Vagina (tissue), 2 donors: ENCODE measurements at places on chromosomes 2 and 18.
A peak's percentile ranks its signal among the peaks of the same experiment; 100 is the strongest.

DNA sequence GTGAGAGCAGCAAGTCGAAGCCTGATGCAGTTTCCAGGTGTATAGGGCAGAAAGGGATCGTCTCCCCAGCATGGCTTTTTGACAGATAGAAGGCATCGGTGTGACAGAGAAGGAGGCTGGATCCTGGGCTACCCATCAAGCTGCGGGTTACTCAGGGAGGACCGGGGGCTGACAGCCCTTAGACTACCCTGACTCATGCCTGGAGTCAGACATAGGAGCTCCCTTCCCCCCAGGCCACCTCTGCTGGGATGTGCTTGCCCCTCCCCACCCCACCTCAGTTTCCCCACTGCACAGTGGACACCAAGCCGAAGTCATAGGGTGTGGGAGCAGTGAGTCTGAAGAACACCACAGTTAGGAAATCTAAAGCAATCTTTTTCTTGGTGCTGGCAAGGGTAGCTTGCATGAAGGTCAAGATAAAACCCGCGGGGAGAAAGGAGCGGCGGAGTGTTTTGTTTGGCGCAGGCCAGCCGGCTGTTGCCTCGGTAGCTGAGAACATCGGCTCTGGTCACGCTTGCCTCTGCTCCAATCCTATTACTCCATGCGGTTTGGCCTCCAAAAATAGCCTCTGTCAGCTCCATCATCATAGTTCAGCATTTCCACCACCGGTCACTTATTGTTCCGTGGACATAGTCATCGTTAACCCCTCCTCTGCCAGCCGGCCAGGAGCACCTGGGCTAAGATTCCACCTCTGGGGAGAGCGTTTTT lies 169.2 kb upstream of the GLI2 start:
- no peak for DNase-seq

DNA sequence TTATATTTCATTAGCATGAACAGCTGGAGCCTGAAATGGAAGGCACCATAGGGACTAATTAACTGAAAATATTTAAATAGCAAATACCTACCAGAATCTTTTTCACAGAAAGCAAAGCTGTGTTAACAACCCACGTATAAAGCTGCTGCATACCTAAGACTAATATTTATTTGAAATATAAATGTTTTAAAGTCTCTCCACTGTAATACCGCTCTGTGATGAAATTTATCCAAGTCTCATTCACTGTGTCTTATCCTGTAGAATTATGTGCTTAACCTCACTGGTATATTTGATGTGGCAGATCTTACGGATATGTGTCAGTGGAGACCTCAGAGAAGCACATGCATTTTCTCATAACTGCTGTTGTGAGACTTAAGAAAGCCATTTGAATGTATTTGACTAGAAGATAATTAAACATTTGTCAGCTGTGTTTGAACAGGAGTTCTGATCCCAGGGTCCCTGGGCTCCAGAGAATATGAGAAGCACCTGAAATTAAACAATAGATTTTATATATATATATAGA lies 373.3 kb downstream of the ZNF804A start:
- DNase-seq, result no peak

- DNase-seq, result no peak
Observed at GRCh38 chr2:143805666-143806065, 676.4 kb downstream of the ARHGAP15 start.

DNA sequence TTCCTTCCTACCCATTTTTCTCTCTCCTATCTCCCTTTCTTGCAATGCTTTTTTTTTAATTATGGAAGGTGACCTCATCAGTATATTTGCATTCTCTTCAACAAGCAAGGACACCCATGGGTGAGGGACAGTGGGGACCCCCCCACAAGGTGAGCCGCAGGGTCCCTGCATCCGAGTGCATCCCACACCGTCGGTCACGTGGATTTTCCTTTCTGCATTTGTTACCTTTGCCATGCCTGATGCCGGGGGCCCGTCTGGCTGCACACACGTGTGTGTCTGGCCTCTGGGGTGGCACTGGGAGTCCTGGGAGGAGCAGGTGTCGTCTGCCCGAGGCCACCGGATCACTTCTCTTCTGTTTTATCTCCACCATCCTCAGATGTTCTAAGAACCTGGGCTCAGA lies 30.1 kb upstream of the SNTG2 start:
- DNase-seq, result no peak

- no peak for DNase-seq
Observed at GRCh38 chr2:33275689-33276444, 200.6 kb upstream of the RASGRP3 start.

- no peak for DNase-seq
Observed at GRCh38 chr2:220396287-220396686, 768.9 kb downstream of the SLC4A3 start.

DNA sequence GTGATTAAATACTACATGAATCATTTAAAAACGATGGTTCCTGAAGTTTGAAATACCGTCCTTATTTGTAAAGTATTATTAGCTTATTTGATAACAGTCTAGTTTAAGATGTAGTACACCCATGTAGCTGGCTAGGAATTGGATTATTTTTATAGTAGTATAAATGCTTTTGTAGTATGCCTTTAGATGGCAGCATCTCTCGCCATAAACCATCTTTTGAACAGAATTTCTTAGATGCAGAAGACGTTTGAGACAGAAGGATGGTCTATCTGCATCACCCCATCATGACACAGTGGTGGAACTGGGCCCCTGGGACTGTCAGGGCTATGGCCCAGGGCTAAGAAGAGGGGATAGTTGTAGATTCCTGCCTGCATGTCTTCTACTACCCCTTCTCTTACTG lies 152.7 kb downstream of the WDSUB1 start:
- no peak for DNase-seq

GRCh38 chr2:33121416-33121815 lies 174.7 kb downstream of the LTBP1 start:
- DNase-seq, result no peak

DNA sequence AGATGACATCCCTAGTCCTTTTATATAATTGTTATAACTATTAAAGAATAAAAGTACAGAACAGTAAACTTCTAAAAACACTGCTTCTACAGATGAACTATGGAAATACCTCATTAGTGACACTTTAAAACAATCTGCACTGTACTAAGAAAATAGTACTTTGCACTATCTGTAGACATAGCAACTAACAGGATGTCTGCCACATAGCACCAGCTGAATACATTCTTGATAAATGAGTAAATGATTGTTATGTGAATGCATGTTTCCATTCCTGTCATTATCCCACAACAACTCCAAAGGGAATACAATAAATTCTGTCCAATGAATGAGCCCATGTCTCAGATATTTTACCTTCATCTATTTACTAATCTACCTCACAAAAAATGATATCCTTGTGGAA lies 115.3 kb upstream of the SLC35G4 start:
- DNase-seq, result no peak

- DNase-seq, result no peak
Observed at GRCh38 chr2:223532712-223533111, 69.4 kb downstream of the SCG2 start.

- no peak for DNase-seq
Observed at GRCh38 chr2:237870126-237870525, 10.7 kb downstream of the RAMP1 start.

- DNase-seq, result no peak
Observed at GRCh38 chr2:146850746-146851145, 994.1 kb upstream of the ACVR2A start.

DNA sequence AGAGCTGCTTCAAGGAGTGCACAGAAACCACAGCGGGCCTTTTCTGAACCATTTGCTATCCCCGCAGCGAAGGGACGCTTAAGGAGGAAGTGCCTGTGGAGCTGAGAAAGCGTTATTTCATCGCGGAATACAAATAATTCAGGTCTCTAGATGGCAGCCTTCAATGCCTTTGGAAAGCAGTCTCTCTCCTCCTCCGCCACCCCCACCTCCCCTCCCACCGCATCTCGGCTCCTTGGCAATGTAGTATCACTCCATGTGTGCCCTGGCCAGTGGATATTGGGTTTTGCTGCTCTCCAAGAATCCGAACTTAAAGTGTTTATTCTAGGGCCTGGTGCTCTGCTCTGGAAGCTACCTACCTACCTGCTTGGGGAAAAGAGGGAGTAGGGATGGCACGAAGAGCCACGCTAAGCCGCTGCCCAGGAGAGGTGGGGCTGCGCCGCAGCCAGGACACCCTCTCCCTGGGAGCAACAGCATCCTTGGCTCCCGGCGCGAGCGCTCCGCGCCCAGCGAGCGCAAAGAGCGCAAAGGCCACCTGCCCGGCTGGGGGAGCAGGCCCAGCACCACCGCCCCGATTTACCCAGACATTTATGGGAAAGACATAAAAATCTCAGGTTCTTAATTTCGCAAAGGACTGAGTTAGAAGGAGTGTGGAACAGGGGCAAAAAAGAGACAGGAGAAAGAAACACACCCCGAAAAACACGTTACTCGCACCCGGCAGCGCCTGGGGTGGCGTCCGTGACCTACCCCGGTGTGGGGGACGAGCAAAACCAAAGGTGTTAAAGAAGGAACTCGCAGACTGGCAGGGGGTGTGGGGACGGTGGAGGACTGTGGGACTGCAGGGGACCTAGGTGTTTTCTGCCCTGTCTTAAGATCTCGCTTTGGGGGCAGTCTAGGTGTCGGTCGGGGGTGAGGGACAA lies 1.0 kb downstream of the SPHKAP start:
- DNase-seq, result no peak

- no peak for DNase-seq
Observed at GRCh38 chr18:75810961-75811551, 383.6 kb upstream of the SMIM21 start.

DNA sequence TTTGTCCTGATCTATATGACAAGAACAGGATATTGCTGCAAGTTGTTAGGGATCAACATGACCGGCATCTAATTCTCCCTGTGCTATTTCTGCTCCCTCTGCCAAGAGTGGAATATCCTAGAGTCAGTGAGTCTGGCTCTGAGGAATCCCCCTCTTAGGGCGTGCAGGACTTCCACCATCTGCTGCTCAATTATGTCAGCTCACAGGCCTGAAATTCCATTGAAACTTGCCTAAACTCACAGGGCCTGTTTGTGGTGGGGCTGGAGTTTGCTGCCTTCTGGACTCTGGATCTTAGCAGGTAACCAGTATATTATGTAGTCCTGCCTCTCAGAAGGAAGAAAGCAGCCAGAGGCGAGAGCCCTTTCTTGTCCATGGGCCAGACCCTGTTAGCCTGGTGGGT lies 323.0 kb downstream of the TSN start:
- peak; percentile 34 for DNase-seq

DNA sequence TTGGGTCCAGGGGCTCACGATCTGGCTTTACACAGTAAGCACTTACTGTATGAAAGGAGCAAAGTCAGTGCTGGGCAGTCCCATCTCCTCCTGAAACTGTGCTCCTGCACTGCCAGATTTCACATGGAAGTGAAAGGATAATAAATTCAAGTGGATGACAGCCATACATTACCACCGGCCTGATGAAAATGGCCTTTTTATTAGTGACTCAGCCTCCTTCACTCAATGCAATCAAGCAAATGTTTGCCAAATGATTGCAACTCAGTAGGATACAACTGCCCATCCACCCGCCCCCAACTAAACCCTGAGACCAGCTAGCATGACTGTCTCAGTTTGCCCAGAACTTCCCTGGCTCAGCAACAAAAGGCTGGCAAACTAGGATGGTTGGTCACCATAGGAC lies 77.1 kb downstream of the MYO5B start:
- no peak for DNase-seq

DNA sequence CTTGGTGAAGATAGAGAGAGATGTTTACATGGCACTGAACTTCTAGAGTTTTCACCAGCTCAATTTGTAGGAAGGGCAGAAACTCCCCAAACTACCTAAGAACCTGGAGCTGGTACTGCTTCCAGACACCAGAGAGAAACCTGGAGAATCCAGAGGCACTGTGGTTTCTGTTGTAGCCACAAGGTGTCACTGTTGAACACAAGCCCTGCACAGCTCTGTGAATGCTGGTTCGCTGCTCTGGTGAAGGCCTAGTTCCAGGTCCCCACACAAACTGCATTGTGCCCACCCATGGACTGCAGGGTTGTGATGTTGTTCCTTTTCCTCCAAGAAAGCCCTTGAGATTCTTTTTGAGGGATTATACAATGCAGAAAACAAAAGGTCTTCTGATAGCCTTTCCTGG lies 150.5 kb upstream of the HS6ST1 start:
- peak; percentile 69 for DNase-seq

GRCh38 chr2:48638261-48638660 lies 20.6 kb downstream of the GTF2A1L start:
- DNase-seq, result no peak

GRCh38 chr2:60104514-60105505 lies 448.6 kb downstream of the BCL11A start:
- DNase-seq, result no peak

DNA sequence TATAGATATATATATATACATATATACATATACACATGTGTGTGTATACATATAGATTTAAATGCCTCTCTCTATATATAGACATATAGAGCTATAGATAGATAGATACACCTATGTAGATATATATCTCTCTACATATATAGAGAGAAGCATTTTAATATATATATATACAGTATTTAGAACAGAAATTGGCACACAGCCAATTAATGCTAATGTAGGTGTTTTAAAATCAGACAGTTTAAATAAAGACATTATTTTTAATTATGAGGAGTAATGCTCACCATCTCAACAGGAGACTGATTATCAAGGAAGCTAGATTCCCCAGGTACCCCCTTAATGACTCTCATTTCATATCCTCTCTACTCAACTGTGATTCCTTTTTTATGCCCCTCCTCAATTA lies 170.7 kb upstream of the CRIM1 start:
- DNase-seq, result no peak

DNA sequence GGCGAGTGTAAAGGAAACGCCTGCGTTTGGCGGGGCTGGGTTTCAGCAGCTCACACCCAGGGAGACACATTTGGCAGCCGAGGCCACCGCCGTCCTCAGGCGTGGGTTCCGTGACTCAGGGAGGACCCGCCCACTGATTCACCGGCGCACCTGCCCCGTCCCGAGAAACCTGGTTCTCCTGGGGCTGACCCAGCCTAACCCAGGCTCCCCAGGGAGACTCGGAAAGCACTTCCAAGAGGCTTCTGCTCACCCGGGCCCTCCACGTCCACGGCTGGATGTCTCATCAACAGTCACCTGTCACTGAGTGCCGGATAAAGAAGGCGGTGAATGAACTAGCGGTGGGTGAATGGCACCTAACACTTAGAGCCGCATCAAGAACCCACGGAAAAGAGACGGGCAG lies 126.4 kb upstream of the CTDP1 start:
- DNase-seq, result no peak

DNA sequence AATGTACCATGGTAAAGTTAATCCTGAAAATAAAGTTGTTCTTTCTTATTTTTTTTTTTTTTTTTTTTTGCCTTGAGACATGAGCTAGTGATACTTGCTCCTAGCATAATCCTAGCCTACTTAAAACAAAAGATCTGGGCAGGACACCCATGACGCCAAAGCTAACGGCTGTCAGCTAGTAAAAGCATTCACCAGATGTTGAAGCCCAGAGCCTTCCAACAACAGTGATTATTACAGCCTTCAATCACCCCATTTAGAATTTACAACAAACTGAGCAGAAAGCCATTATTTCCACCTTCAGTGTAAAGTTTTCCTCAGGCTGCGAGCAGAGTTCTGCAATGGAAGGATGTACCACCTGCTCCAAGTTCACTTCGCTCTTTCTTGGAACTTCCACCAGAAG lies 259.5 kb downstream of the SP3 start:
- DNase-seq, result no peak
